Smooth muscle cell of trachea (primary cell): ENCODE measurements at places on chromosomes 3 and 15. TPM values are rescaled to one million over a fixed set of nuclear protein-coding genes. Genes with fewer than 3 reads are reported as not detected.

APBA2 gene
- 2.5 and 12.2 TPM in 2 replicates for total RNA-seq

CPA3 gene
- not detected in 2 replicates for total RNA-seq

MTFMT gene
- 26.6 and 29.1 TPM in 2 replicates for total RNA-seq

RARRES1 gene
- total RNA-seq: 48.3 and 232 TPM in 2 replicates
